Mesenteric fat pad (tissue), 1 donor: ENCODE measurements at places on chromosomes 1 and 21. TPM values are rescaled to one million over a fixed set of nuclear protein-coding genes. Genes with fewer than 3 reads are reported as not detected.
A peak's percentile ranks its signal among the peaks of the same experiment; 100 is the strongest.

DNA sequence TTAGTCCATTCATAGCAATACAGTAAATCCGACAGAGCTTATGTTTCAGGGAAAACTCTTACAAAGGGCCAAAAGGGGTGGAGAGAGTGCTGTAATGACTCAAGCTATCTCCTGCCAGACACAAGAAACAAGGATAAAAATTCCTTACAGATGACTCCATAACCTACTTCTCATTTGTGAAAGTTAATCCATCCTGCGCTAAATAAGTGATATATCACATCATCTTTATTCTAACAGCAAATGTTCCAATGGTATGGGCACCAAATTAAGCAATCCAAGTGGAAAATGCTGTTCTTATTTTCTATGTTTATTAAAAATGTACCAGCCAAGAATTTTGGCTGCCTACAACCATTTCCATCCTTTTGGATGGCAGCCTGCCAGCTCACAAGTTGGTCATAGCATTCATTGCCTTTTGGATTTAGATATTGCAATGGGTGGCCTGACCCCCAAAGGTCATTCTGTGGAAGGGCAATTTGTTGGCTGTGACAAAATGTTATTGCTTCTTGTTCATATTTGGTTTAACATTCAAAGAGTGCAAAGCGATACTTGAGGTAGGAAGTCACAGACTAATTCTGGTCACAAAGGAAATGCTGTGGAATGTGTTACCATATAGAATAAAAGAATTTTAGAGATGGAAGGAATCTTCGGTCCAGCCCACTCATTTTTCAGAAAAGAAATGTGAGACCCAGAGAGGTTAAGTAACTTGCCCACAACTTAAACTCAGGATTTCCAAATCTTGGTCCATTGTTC lies 2.8 kb upstream of the ENAH start:
- DNase-seq, result no peak

- no peak for DNase-seq
Observed at GRCh38 chr1:109625601-109626560, 6.2 kb downstream of the AMPD2 start.

DNA sequence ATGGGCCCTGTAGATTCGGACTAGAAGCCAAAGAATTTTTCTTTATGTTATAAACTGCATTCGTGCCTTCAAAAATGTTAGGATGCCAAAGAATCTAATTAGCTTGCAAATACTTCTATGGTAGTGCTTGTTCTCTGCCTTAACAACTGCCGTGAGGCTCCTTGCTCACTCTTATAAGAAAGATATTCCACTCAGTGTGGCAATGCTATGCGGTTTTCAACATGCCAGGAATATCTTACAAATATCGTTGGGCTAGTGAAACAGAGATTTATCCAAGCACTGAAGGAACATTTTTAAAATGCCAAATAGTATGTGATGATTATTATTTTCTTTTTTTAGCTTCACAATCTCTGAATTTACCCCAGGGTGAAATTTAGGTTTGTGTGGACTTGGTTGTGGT lies 198.2 kb downstream of the GREM2 start:
- DNase-seq, result no peak

- peak; percentile 75 for DNase-seq
Observed at GRCh38 chr1:25704267-25704691, 87.7 kb downstream of the MAN1C1 start.

- DNase-seq, result peak; percentile 77
Observed at GRCh38 chr1:211647711-211648121, 27.7 kb downstream of the NEK2 start.

- no peak for DNase-seq
Observed at GRCh38 chr1:24203404-24203803, 16.3 kb upstream of the IFNLR1 start.

The OR10Z1 gene
- not detected for total RNA-seq

The FBXO2 gene
- 0.71 TPM for total RNA-seq

The TGFBR3 gene
- total RNA-seq, result 158 TPM

The KCNJ10 gene
- 0.16 TPM for total RNA-seq
